Fibroblast of skin of left biceps (primary cell): ENCODE measurements at places on chromosomes 7 and 10.

DNA sequence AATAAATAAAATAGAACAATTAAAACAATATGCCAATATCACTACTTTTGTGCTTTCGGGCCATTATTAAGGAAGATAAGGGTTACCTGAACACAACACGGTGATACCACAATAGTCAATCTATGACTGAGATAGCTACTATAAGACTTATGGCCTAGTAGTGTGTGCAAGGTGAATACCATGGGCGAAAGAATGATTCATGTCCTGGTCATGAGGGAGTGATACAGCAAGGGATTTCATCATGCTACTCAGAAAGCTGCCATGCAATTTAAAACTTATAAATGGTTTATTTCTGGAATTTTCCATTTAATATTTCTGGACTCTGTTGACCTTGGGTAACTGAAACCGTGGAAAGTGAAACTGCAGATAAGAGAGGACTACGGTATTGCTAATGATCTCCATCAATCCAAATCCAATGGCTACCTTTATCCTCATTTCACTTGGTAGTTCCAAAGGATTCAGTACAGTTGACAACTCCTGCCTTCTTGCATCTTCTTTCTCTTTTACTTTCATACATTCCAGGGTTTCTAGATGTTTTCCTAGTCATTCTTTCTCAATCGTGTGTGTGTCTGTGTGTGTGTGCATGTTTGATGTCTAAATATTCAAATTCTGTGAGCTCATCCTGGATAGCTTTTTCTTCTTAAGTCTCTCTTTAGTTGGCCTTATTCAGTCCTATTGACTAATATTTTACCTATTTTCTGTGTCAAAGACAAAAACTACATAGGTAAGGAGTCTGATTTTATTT, 100.5 kb upstream of the MAGI2 start:
- DNase-seq: no peak

- DNase-seq: no peak
Observed at GRCh38 chr7:148727501-148728278, 29.0 kb downstream of the CUL1 start.

DNA sequence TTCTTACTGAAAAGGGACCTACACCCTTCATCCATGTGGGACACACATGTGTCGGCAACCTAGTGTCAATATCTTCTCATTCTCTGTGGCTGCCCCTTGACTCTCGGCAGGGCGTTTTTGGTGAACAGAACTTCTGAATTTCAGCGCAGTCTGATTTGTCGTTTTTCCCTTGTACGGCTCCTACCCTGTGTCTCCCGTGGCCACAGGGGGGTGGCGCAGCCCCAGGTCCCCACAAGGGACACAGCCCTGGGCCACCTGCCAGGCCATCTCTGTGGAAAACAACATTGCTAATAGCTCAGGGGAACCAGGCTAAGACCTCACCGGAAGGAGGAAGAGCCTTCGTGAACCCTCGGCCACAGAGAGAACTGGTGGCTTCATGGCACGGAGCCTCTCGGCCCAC, 53.1 kb upstream of the NKX6-2 start:
- DNase-seq: no peak

DNA sequence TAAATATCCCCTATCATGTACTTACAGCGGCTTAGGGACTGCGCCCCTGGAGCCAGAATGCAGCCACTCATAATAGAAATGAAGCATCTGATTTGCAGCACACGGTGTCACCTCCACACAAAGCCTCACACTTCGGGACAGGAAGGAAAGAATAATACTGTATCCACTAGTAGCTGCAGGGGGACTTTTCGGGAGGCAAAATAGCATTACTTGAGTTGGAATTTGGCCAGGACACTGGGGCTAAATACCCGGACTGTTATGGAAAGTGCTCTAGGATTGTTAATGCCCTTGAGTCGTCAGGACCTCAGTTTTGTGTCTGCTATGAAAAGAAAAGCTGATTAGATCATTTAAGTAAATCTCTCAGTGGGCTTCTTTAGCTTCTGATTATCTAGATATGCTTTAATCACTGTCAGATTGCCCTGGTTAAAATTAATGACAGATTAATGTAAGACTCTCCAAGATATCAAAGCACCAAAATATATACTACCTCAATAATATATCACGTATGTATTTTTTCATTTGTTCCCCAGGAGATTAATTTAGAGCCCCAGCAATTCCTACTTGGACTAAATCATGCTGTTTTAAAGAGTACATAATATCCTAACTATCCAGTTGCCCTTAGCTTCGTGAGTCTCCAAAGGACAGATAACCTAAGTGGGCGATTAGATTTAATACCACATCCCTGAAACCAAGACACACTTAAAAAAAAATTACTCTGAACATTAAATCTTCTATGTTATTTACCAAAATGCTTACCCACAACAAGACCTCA, 173.0 kb upstream of the NEBL start:
- no peak for DNase-seq

- DNase-seq: peak; percentile 43
Observed at GRCh38 chr7:112080441-112080840, 125.8 kb downstream of the DOCK4 start.

GRCh38 chr7:127959770-127960169, 71.5 kb downstream of the LRRC4 start:
- no peak for DNase-seq

GRCh38 chr7:87635921-87636320, 7.7 kb downstream of the RUNDC3B start:
- no peak for DNase-seq

GRCh38 chr7:143041346-143041745, 10.8 kb upstream of the OR6V1 start:
- DNase-seq: no peak

GRCh38 chr7:129779602-129780256, 168.2 kb downstream of the NRF1 start:
- no peak for DNase-seq

- no peak for DNase-seq
Observed at GRCh38 chr10:23081891-23082290, 13.5 kb upstream of the MSRB2 start.

GRCh38 chr10:73731588-73732375, 12.4 kb upstream of the SEC24C start:
- DNase-seq: no peak

DNA sequence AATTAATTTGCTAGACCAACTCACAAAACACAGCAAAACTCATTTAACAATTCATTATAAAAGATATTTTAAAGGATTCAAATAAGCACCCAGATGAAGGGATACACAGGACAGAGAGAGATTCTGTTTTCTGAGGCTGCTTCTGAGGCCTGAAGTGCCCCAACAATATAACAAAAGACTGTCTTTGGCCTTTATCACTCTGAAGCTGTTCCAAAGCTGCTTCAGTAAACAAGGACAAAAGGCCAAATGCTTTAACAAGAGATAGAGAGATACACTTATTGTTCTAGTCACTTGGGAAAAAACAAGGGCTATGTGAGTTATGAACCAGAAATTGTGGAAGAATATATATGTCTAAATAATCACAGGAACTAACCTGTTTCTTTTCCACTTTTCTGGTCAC, 223.7 kb downstream of the CXCL12 start:
- no peak for DNase-seq

GRCh38 chr10:46171661-46172060, 115.1 kb upstream of the ANTXRL start:
- no peak for DNase-seq

DNA sequence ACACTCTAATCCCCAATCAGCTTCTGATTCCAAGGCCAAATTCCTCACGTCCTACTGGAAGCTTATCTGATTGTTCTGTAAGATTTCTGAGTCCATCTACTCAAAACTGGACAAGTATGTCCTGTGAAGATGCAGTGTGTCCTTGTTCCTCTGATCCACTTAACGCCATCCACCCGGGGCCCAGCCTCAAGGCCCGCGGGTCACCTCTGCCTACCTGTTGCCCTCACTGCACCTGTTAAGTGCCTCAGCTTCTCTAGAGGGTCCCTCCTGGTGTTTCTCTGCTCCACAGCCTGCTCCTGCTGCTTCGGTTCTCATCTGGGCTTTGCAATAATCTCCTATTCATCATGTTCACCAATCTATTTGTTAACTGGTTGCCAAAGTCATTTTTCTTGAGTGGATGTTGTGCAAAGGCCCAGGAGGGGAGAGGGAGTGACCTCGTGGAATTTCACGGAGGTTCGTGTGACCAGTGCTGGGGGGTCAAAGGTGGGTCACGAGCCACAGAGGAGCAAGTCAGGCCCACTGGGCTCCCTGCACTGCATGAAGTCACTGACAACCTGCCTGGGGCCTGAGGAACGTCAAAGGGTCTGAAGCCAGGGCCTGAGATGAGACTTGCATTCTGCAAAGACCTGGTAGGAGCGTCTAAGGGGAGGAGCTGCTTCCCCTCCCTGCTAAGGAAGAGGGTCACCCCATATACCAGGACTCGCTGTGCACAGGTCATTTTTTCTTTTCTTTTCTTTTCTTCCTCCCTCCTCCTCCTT, 338.1 kb downstream of the WDR37 start:
- DNase-seq: no peak

GRCh38 chr10:3071405-3072198, 4.3 kb downstream of the PFKP start:
- DNase-seq: no peak

DNA sequence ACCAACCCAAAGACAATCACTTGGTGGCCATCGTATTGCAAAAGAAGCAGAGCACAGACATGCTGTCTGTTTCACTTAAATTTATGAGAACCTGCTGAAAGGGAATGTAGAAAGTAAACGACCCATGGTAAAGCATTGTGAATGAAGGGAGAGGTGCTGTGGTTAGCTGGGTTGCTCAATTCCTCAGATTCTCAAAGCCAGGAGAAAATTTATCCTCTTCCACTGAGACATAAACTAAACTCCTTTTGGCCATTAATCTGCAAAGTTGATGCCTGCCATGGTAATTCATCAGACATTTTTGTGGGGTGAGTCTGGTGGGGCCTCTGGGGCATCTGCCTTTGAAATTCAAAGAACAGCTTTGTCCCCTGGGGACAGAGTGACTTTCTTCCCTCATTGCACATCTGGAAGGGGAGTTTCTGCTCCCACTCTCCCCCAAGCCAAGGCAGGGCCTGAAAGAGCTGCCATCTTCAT, 951.0 kb downstream of the LRMDA start:
- DNase-seq: peak; percentile 97

DNA sequence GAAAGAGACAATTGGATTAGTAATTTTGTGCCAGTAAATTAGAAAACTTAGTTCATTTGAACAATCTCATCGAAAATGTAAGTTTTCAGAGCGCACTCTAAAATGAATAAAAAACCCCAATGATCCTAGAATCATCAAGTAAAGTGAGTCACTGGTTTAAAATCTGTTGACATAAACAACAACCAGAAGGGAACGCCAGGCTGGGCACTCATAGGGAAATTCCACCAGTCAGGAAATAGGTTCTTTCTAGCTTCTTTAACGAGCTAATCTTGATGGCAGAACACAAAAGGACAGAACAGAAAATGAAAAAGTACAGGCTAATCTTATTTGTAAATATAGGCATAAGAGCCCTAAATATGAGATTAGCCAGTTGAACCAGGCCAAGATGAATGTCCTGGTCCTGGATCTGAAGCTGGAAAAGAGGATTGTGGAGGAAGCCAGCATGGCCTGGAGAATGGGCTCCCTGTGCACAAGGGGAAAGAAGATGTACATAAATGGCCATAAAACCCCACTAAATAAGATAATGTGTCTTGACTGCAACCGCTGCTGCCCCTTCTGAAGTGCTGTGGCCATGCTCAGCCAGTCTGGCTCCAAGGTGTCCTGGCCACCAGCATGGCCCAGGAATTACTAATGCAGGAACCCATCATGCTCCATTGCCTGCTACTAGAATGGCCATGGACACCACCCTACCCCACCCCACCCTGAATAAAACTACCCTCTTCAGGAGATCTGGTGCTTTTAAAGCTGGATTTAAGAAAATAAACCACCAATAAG, 114.0 kb downstream of the WDFY4 start:
- DNase-seq: no peak

- no peak for DNase-seq
Observed at GRCh38 chr10:14879928-14880193, 1.2 kb downstream of the SUV39H2 start.

DNA sequence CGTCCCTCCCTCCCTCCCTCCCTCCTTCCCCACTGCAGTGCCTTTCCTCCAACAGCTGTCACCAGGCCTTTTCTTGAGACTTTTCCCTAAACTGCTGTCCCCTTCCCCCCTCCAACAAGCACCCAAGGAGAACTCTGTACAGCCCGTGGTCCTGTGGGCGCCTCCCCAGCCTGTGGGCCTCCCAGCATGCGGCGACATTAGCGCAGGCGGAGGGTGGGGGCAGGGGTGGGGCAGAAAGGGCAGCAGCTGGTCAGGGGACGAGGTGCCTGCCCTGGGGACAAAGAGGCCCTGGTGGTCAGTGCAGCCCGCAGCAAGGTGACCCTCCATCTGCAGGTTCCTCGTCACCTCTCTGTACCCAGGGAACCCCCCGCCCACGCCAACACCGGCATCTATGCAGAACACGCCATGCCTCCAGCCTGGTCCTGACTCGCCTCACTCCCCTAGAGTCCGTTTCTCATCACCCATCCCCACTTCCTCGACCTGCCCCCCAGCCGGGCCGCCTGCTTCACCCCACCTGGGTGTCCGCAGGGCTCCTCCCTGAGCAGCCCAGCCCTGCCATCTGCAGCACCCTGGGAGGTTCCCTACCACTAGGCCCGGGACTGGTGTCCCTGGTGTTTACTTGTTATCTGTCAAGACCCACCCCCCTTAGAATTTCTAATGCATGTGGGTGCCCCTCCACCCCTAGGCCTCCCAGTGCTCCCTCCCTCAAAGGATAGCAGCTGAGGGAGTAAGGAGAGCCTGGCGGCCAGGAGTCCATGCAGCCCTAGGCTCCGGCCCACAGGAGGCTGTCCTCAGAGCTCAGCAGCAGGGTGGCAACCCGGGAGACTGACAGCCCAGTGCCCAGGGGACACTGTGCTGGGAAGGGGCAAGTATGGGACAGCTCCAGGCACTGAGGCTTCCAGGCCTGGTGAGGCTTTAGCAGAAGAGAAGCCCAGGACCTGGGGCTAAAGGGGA, 147.8 kb downstream of the ARHGAP22 start:
- no peak for DNase-seq

DNA sequence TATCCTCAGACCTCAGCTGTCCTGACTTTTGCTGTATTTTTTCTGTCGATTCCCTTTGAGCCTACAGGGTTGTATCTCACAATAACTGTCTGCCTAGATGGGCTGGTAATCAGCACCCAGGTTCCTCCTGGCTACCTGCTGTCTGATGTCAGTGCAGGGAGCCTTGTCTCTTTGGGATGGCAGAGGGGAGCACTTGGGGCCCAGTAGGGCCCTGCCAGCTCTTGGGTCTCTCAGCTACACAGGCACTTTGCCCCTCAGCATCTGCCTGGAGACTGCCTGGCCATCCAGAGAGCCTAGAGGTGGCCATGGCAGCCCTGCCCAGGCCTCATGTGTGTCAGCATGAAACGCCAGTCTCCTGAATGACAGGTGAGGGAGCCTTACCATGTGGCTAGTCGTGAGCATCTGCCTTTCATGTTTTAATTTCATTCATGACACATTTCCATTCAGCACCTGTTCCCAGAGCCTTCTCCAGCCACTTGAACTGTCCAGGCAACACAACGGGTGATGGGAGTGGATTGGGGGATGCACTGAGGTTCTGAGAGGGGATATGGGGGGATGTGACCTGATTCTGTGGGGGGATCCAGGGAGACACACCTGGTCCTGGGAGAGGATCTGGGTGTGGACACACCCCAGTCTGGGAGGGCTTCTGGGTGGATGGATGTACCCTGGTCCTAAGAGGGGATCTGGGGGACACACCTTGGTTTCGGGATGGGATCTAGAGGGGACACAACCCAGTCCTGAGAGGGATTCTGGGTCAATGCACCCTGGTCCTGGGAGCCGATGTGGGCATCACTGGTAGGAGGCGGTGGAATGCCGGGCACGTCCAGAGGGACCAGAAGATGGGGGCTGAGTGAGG, 21.9 kb downstream of the ADCY1 start:
- DNase-seq: no peak
